ENCODE measurements at places on chromosomes 2 and 18. TPM values are rescaled to one million over a fixed set of nuclear protein-coding genes. Genes with fewer than 3 reads are reported as not detected.

- DNase-seq, result no peak
Observed at GRCh38 chr2:94870440-94871225, 597 bp upstream of the TEKT4 start.

AOX1 gene
- 0.14 TPM for total RNA-seq

DNA sequence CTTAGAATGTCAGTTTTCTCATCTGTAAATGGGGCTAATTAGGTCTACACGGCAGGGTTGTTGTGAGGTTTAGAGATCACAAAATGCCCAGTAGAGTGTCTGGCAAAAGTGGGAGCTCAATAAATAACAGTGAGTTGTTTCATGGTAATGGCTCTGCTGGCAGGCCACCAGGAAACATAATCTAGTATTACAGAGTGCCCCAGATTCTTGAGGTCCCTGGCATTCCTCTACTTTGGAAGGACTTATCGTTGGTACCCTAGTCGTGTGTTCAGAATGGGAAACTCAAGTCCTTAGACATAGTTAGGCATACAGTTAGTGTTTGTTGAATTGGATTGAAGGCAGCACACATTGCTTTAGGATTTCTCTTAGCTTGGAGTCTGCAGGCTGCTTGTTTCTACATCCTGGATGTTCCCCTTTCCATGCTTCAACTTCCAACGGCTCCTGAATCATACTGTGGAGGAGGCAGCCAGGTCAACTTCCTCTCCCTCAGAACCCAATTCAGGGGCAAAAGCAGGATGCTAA lies 161.5 kb upstream of the FOSL2 start:
- no peak for DNase-seq

DNA sequence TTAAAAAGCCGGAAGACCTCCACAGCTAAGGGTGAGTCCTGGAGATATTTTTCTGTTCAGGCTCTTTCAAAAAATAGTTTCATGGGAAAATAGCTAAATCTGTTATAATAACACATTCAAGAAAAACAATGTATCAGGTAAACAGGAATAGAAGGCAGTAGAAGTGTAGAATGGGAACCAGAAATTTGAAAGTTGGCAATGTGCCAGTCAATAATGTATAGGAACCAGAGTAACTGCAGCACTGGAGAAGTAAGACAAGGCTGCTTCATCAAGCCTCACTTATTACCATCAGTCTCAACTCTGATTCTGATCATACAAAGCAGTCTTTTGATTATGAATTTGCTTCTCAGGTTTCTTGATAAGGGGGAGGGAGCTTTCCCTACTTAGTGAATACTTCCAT lies 81.4 kb upstream of the VRK2 start:
- DNase-seq, result no peak

- DNase-seq, result peak; percentile 72
Observed at GRCh38 chr2:199457147-199458008, at the start of gene SATB2. Gene SATB2 (minus strand): TSS chr2:199457939. CDS start chr2:199456037, 1,902 bp downstream.

OTOF gene
- total RNA-seq, result not detected

OTOS gene
- not detected for total RNA-seq

MARCHF4 gene
- not detected for total RNA-seq

- no peak for DNase-seq
Observed at GRCh38 chr18:34399892-34400291, 175.2 kb upstream of the NOL4 start.

DNA sequence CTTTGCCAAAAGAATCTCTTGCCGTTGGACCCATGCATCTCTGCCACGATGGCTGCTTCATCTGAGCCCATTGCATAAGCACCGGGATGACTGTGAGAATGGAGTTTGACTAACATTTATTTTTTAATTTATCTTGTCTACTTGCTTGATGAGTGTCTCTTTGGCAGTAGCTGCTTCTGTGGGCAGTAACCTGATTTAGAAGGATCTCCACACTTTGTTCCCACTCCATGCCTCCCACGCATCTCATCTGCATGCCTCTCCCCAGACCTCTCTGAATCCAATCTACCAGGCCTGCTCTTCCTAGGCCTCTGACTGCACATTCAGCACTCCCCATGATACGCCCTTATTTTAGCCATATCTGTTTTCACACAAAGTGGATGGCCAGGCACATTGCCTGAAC lies 23.7 kb upstream of the TMX3 start:
- no peak for DNase-seq

GRCh38 chr2:201362396-201362795 lies 5.3 kb upstream of the FLACC1 start:
- DNase-seq, result no peak

TBR1 gene
- total RNA-seq, result not detected

GRCh38 chr2:180061085-180061484 lies 54.0 kb upstream of the CWC22 start:
- no peak for DNase-seq

TGFA gene
- total RNA-seq, result 116 TPM

DNA sequence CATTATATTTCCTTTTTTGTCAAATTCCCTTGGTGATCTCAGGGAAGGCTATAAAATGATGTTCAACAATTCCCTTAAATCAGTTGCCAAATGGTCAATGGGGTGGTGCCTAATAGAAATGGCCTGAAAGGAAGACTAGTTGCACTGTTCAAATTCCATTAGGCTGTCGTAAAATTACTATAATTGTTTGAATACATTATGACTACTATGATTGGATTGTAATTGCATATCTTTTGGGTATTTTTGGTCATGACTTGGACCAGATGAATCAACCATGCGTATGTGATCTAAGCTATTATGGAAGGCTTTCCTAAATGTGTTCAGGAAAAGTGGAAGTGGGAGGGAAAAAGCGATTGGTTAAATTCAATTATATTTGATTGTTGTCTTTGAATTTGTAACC lies 41.3 kb upstream of the KCNE4 start:
- no peak for DNase-seq

Data from Caki2 (cell line).